ENCODE measurements at places on chromosomes 4 and X. TPM values are rescaled to one million over a fixed set of nuclear protein-coding genes. Genes with fewer than 3 reads are reported as not detected.

- no peak for DNase-seq
These were observed 40.0 kb upstream of the PDGFRA start for GRCh38 chr4:54189140-54189539.

- peak; percentile 27 for DNase-seq
These were observed 93.5 kb downstream of the SEL1L3 start for GRCh38 chr4:25769251-25769650.

- no peak for DNase-seq
These were observed 618 bp downstream of the BEND4 start for GRCh38 chr4:42151568-42152506.

DNA sequence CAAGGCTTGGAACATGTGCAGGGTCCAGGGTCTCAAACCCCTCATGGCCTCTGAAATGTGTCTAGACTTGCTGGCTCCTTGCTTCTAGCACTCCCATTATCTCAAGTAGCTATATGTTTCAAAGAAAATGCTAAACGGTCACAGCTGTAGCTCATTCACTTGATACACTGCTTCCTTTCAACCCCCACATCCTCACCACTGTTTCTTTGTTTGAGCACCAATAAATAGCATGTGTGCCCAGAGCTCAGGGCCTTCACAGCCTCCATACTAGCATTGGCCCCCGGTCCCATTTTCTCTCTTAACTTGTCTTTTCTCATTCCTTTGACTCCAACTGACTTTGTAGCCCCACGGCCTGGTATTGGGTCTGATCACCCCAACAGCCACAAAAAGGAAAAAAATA is 801.8 kb downstream of the STIM2 start:
- no peak for DNase-seq

DNA sequence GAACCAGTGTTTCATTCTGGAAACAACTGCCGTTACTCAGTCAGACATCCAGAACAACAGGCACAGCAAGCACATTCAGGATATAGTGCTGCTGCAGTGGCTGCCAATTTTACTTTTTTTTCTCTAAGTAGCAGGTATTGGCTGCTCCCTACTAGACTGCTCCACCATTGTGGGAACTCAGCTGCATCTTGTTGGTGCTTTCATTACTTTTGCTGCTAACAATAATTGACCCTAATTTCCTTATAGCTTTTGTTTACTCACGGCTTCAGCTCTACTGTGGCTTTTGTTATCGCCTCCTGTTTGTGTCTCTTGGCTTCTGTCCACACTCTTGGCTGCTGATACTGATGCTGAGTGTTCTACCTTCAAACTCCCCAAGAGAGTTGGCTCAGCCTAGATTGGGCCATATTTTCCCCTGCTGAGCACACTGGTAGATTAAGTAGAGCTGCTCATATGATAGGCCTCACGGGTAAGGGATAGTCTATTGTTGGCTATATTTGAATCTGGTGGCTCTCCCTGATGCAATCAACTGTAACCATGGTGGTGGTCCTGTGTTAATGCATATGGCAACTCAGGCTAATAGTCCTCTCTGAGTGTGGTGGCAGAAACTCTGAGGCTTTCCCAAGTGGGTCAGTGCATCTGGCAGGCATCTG is 44.5 kb upstream of the IL2 start:
- no peak for DNase-seq

GRCh38 chr4:61795998-61796397 is 595.9 kb downstream of the ADGRL3 start:
- DNase-seq: no peak

DNA sequence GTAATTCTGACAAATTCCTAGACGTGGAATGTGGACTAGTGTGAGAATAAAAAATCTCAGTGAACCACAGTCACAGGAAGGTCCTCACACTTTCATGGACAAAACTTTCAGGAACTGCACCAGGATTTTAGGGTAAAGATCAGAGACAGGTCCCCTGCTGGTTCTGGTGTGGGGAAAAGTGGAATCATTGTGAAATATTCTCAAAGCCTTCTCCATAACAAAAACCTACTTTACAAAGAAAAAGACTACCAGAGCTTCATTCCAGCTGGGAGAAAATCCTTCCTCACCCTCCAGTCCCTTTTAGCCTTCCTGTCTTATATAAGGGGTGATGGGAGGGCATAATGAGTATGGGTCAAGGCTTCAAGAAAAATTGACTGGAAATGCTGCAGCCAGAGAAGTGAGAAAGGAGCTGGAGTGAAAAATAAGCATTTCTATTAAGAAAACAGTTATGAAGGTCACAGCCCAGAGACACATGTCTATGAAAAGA is 325.8 kb downstream of the ARAP2 start:
- DNase-seq: no peak

DNA sequence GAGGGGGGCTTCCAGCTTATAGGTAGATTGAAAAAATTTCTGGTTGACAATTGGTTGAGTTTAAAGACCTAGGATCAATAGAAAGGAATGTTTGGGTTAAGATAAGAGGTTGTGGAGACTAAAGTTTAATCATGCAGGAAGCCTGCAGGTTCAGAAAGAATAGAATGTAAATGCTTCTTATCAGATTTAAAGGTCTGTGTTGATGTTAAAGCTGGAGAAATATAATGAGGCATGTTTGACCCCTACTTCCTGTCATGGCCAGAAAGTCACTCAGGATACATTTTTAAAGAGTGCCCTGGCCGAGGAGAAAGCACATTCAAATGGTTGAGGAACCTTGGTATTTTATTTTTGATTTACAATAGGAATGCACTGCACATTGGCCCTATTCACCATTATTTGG is 3.9 kb upstream of the RRAGB start:
- DNase-seq: no peak

DNA sequence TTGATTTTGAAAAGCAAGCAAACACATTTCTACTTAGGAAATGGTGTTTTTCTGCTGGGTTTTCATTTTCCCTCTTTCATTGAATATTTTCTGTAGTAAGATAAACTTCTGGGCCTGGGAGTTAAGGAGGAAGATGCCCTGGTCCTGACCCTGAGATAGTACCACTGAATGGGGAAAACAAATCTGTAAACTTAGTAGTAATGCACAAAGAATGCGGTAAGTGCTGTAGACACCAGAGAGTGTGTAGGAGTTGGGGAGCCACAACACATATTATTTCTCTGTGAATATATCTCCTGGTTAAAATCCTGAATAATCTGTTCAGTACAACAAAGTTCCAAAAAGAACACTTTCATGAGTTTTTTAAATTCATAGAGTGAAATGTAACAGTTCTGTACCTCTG is 178.3 kb downstream of the MAPK10 start:
- DNase-seq: no peak

DNA sequence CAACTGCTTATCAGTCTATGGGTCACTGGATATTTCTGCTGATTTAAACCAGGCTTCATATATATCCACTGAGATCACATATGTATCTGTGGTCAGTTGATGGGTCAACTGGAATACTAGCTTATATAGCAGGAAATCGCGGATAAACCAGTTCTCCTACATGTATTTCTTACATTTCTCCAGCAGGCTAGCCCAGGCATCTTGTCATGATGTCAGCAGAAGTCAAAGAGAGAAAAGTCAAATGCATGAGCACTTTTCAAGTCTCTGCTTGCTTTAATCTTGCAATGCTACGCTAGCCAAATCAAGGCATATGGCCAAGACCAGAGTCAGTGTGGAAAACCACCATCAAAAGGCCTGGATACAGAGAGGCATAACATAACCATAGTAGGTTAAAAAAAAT is 1008.8 kb upstream of the DIAPH2 start:
- no peak for DNase-seq

- no peak for DNase-seq
These were observed 97.4 kb downstream of the NLGN4X start for GRCh38 chrX:6131287-6131686.

GRCh38 chr4:31657859-31658570 is 937.8 kb downstream of the PCDH7 start:
- DNase-seq: no peak

GRCh38 chr4:98352396-98352795 is 91.2 kb downstream of the RAP1GDS1 start:
- DNase-seq: no peak

DNA sequence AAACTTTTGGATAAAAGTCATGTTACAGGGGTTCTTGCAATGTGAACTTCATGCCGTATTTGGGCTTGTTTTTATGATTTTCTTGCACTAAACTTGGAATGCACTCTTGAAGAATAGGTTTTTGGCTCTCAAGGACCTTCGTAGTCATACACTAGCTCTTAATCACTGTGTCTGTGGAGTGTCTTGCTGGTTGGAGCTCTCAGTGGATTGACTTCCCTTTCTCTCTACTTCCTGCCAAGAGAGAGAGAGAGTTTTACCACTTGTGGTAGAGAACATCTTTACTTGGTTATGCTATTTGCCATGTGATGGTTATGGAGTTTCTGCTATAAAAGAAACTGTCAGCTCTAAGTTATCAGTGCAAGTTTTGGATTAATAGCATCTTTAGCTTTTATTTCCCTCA is 112.4 kb downstream of the BMPR1B start:
- no peak for DNase-seq

DNA sequence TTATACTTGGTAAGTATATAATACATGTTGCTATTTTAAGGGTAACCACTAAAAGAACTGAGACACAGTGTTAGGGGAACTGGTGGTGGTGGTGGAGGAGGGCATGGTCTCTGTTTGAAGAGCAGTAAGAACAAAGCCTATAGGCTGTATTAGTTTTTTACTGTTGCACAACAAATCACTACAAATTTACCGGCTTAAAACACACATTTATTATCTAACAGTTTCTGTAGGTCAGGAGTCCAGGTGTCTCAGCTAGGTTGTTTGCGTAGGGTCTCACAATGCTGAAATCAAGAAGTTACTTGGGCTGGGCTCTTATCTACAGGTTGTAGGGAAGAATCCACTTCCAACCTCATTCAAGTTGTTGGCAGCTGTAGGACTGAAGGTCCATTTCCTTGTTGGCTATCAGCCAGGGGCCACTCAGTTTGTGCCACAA is 52.6 kb downstream of the CASK start:
- DNase-seq: no peak

- DNase-seq: peak; percentile 56
These were observed 1.6 kb upstream of the PDGFRA start for GRCh38 chr4:54227256-54228055.

DNA sequence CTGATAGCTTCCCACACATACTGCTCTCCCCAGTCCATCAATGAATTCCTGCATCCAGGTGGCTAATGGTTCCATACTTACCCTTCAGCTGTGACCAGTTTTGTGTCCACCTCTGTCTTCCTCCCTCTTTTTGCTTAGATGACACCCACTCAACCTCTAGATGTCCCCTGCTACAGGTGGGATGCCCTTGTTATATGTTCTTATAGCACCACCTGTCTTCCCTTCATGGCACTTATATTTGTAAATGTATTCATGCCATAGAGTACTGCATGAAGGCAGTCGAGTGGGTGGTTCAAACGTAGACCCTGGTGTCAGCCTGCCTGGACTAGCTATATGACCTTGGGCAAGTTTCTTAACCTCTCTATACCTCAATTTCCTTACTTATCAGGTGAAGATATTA is 6.5 kb upstream of the USP46 start:
- DNase-seq: no peak

GRCh38 chrX:109954955-109955354 is 48.0 kb upstream of the TMEM164 start:
- no peak for DNase-seq

GRCh38 chrX:37350034-37350365 is 836 bp downstream of the PRRG1 start:
- DNase-seq: no peak

- DNase-seq: no peak
These were observed 197.2 kb upstream of the ZFP42 start for GRCh38 chr4:187798385-187798784.

SLC6A8 gene
- 181 TPM for total RNA-seq

CD38 gene
- 2.4 TPM for total RNA-seq

NPY5R gene
- total RNA-seq: 0.25 TPM

ITM2A gene
- 83.7 TPM for total RNA-seq

SLC6A14 gene
- total RNA-seq: not detected

MAGEA1 gene
- total RNA-seq: not detected

MAGEA9B gene
- total RNA-seq: not detected

PRSS12 gene
- not detected for total RNA-seq

TREX2 gene
- 0.28 TPM for total RNA-seq

Data from heart left ventricle (tissue), 16 donors.